ENCODE measurements at places on chromosomes 5 and 9.

- DNase-seq, result no peak
Observed at GRCh38 chr9:97437051-97437600, 25.2 kb downstream of the TDRD7 start.

GRCh38 chr5:14364096-14364495 lies 217.5 kb upstream of the OTULINL start:
- DNase-seq, result no peak

- DNase-seq, result no peak
Observed at GRCh38 chr5:79929095-79929494, 62.0 kb downstream of the MTX3 start.

DNA sequence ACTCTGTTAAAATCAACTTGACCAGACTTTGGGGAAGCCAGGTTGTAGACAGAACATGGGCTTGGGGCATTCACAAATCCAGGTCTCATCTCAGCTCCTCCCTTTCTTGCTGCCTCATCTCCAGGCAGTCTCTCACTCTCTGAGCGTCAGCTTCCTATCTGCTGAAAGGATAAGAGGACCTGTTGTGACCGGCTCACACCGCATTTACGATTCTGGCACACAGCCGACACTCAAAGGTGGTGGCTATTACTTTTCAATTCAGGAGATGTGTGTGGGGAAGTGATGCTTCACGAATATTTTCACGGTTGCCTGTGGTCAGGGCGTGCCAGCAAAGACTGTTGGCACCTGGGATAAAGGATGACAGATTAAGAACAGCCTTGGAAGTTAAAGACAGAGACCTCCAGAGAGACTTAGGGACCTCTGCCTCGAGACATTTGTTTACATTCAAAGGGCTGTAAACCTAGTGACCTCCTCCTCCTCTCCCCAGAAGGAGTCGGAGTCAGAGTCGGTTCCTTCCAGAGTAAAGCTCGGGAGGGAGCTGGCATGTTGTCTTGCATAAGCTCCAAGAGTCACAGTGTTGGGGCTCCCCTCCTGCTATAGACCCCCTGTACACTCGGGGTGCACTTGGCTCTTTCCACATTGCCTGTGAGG lies 83.2 kb downstream of the AK8 start:
- DNase-seq, result no peak

DNA sequence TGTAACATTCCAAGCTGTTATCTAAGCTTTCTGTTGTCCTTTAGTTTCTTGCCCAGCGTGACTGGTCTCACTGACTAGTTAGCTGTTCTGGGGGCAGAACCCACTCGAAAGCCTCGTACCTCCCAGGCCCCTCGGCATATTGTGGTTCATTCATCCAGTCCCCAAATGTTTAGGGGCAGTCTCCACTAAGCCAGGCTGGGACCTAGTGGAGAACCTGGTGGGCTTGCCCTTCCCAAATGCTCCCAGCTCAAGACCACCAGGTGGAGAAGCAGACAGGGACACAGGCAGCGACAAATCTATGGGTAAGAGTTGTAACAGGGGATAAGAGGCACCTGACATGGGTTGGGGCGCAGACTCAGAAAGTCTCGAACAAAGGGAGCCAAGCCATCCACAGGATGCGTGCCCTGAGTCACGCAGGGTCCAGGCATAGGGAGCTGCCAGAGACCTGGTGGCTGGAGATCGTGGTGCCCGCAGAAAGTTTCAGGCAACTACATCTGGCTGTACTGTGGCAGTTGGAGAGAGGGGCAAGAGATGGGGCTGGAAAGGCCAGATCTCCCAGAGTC lies 851 bp upstream of the EEIG1 start:
- no peak for DNase-seq

- no peak for DNase-seq
Observed at GRCh38 chr5:151202381-151203139, 21.3 kb downstream of the CCDC69 start.

DNA sequence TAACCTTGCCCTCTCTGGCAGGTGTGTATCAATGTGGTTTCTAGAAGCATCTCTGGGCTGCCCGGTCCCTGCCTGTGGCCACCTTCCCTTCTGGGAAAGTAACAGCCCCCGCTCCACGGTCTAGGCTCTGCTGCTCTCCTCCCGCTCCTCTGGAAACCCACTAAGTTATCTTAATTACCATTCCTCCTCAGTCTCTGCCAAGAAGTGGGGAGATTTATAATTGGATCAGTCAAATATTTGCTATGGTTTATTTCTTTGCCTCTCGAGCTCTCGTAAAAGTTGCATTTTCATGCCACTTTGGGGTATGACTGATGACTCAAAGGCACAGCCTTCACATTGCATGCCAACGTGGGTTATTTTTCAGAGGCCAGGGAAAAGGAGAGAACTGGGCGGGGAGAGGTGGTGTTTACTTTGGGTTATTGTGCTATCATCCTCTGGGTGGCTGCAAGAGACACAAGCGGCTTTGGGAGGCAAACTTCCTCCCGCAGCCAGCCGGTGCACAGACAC lies 205.3 kb upstream of the WWC1 start:
- peak; percentile 53 for DNase-seq

- DNase-seq, result peak; percentile 46
Observed at GRCh38 chr5:100900142-100900795, 2.8 kb downstream of the ST8SIA4 start.

DNA sequence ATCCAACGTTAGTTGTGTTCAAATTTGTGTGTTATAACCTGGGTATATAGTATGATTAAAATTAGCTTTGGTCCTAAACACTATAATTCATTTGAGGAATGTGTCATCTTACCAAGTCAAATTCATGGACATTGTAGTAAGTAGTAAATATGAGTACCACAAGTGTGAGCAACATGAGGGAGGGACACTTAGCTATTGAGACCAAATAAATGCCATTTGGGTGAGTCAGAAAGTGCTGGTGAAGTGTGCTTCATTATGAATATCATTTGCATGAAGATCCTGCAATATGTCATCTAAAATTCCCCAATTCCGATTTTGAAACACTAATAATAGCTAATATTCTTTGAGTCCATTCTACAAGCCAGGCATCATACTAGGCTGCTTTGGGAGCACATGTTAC lies 336.7 kb upstream of the KIF2A start:
- DNase-seq, result no peak

DNA sequence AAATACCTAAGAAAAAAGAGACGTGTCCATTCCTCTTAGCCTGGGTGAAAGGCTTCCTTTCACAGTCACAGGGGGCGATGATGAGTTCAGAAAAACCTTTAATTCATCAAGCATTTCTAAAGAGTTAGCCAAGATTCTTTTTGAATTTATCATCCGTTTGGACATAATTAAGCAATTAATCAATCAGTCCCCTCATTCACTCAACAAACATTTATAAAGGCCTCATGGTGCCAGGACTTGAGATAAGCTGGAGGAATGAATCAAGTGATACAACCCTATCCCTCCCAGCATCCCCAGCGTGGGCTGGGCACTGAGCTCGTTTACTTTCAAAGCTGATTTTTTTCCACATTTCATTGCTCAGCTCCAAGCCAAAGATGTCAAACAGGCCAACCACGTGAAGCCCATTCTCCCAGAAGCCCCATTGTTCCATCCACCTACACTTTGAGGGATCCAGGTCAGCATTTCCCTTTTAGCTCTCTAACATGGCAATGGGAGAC lies 140.5 kb downstream of the SLIT3 start:
- no peak for DNase-seq

- peak; percentile 88 for DNase-seq
Observed at GRCh38 chr9:129351058-129351641, 173.1 kb upstream of the IER5L start.

DNA sequence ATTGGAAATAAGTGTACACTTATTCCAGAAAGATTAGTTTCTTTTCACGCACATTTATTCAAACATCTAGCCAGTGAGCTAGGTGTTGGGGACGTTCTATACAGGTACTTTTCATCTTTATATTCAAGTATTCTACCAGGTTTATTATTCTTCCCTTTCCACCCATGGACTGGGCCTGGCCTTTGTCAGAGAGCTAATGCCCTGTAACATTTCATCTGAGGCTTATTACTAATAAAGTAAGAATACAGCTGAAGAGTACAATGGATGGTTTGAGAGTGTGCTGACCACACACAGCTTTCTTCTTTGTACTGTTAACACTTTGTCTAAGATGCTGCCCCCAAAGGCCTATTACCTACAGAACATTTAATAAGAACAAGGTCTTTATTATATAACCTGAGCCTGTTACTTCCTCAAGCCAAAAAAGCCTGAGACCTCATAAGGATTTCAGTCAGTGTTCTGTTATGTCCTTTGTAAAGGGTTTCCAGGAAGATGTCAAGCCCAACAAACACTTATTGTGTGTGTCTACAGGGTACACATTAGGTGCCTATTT lies 93.5 kb downstream of the ZNF608 start:
- no peak for DNase-seq

- peak; percentile 71 for DNase-seq
Observed at GRCh38 chr5:180313677-180314505, 22.0 kb upstream of the MAPK9 start.

GRCh38 chr5:179373961-179374505 lies 28.8 kb upstream of the ADAMTS2 start:
- no peak for DNase-seq

GRCh38 chr9:8821910-8822666 lies 1022.5 kb upstream of the DMAC1 start:
- DNase-seq, result peak; percentile 23

GRCh38 chr9:89720696-89721175 lies 115.9 kb downstream of the GADD45G start:
- DNase-seq, result no peak

- DNase-seq, result no peak
Observed at GRCh38 chr9:3464033-3464638, 61.7 kb downstream of the RFX3 start.

DNA sequence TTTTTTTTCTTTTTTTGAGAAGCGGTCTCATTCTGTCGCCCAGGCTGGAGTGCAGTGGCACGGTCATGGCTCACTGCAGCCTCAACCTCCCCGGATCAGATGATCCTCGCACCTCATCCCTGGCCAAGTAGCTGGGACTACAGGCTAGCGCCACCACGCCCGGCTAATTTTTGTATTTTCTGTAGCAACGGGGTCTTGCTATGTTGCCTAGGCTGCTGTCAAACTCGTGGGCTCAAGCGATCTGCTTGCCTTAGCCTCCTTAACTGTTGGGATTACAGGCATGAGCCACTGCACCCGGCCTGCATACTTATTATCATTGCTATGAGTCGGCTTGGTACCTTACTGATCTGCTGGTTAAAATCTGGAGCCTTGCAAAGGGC lies 790 bp upstream of the IARS1 start:
- peak; percentile 33 for DNase-seq

- DNase-seq, result no peak
Observed at GRCh38 chr9:90552317-90552716, 90.3 kb downstream of the DIRAS2 start.

DNA sequence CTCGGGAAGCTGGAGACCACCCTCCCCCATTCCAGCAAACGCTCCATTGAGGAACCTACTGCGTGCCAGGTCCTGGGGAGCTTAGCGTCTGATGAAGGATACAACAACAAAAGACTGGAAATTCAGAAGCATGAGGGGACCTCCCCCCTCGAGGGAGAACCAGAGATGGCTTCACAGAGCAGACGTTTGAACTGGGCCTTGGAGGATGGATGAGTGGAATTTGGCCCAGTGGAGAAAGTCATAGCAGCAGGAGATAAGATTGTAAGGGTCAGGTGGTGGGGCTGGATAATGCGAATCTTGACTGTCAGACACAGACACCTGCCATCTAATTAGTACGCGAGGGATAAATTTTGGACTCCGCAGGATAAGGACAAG lies 1.2 kb upstream of the SLC25A51 start:
- no peak for DNase-seq

DNA sequence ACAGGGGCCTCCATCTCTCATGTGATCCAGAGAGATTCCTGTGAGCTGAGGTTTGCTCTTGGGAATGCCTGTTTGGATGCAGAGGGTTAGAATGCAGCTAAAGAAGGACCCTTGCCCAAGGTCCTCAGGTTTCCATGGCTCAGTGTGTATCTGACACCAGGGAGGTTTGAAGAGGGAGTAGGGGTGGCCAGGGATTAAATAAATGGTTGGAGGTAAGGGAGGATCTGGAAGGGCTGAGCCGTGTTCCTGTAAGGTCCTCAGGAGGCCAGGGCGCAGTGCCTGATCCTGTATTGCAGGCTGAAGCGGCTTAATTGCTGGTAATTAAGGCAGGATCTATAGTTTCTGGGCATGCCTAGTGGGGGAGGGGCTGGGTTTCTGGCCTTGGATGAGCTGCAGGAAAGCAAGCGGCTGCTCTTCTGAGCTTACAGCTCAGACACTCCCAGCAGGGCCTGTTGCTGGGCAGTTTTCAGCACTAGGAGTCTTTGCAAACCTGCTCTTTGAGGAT lies 41.5 kb upstream of the MAP1B start:
- DNase-seq, result peak; percentile 41

- no peak for DNase-seq
Observed at GRCh38 chr9:109914280-109915027, 134.5 kb downstream of the PALM2AKAP2 start.

DNA sequence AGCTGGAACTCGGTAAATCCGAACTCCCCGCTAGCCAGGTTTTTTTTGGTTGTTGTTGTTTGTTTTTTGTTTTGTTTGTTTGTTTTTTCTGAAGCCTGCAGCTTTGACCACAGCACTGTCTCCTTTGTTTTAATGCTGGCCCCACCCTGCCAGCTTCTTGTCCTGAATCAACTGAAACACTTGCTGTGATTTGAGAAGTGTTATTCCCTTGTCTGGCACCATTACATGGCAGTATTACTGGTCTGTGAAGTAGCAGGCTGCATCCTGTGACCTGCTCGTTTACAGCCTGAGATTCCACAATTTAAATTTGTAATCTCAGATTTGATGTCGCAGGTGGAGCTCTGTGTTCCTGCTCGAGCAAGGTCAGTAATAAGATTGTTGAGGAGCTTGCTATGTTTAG lies 1.4 kb upstream of the SLC36A2 start:
- no peak for DNase-seq

- no peak for DNase-seq
Observed at GRCh38 chr5:1651971-1652872, 128.5 kb upstream of the LPCAT1 start.

- peak; percentile 54 for DNase-seq
Observed at GRCh38 chr5:158464383-158464782, 605.4 kb upstream of the CLINT1 start.

DNA sequence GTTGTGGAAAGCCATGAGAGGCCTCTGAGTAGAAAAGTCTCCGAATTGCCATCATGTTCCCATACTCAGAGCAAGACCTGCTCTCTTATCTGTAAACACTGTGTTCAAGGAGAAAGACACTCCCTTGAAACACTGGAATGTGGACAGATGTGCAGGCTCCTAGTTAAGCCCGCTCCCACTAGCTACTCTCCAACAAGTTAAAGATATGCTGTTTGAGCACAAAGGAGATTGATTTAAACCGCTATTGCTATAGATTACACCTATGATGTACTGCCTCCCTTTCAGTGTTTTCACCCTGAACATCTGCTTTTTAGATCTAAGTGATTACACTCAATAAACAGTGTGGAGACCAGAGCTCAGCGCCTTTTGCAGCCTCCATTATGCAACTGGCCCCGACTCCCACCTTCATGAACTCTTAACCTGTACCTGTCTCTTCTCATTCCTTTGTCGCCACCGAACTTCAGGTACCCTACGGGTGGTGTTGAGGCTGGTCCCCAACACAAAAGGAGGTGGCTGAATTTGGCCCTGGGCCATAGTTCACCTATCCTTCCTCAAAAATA lies 47.5 kb downstream of the TMEM245 start:
- DNase-seq, result no peak

GRCh38 chr5:172816925-172817562 lies 17.0 kb upstream of the ERGIC1 start:
- peak; percentile 79 for DNase-seq

- no peak for DNase-seq
Observed at GRCh38 chr5:134813827-134814226, 31.9 kb upstream of the C5orf24 start.

Data from lung (tissue), 17 donors.